ENCODE measurements at places on chromosomes 11 and 22.

- peak; percentile 75 for DNase-seq
Observed at GRCh38 chr11:126355324-126355925, at the start of gene ST3GAL4. Gene ST3GAL4, plus strand, starts transcription at chr11:126355686. Its CDS starts 50,470 bp downstream, at chr11:126406156.

- no peak for DNase-seq
Observed at GRCh38 chr11:125182573-125182972, 18.0 kb downstream of the PKNOX2 start.

GRCh38 chr22:47918276-47918921, 1155.9 kb downstream of the TBC1D22A start:
- no peak for DNase-seq

DNA sequence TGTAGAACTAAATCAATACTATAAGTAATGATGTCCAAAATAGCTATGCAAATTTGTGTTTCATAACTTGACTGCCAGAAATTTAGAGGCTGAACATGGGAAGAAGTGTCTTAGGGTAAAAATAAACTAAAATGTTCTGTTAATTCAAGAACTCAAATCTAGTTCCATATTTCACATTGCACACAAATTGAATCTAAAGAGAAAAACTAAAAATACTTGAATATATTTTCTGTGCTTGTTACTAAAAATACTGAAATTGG, 43.5 kb downstream of the FANCF start:
- DNase-seq: no peak

GRCh38 chr11:93489841-93490240, 53.4 kb downstream of the SMCO4 start:
- DNase-seq: no peak

GRCh38 chr11:102316346-102316904, 859 bp upstream of the BIRC3 start:
- DNase-seq: no peak

DNA sequence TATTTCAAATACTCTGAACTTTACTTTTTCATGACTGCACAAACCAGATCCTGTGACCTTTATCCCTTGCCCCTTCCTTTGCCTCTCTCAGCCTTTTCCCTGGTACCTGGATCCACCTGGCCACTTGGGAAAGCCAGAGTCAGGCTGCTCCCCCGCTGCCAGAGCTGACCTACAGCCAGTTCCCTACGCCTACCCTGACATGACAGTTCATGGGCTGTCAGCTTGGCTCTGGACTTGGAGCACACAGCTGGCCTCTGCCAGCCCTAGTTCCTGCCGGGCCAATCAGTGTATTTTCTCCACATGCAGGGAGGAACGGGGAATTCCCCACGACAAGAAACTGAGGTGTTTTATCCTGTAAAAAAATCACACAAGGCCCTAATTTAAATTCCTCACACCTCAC, 382.6 kb downstream of the INSC start:
- DNase-seq: no peak

DNA sequence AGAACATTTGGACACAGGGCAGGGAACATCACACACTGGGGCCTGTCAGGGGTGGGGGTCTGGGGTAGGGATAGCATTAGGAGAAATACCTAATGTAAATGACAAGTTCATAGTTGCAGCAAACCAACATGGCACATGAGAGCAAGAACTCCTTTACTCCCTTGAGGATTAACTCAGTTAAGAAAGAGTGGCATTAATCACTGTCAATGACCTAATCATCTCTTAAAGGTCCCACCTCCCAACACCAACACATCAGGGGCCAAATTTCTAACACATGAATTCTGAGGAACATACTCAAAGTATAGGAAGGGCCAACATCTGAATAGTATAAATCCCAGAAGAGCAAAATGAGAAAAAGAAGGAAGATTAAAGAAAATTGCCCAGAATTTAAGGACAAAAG, 272.9 kb downstream of the SWAP70 start:
- DNase-seq: no peak

DNA sequence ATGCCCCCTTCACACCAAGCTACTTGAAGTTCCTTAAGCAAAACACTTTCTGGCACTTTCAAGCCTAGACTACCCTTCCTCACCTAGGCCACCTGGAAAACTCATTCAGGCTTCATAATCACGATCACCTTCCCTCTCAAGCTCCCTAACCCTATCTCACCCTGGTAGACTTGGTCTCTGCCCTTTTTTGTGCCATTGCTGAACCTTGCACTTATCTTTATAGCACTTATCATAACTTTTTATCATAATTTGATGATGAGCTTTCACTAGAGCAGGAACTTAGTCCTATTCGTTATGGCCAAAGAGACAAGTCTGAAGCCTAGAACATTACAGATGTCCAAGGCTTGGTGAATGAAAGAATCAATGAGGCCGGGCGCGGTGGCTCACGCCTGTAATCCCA, 5.5 kb downstream of the SLC35F2 start:
- DNase-seq: no peak

DNA sequence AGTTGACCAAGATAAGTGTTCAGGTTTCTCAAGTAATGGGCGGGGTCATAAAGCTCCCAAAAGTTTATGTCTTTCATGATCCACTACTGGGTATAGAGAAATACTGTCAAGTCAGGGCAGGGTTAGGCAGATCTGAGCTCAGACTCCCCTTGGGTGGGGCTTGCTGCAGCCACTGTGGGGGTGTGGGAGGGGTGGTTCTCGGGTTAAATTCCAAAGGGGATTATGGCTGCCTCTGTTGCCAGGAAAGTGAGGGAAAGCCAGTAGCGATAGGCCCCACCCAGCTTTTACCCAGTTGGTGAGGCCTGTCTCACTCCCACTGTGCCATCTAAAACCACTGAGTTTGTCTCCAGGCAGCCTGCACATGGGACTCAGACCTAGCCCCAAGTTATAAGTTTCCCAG, 37.8 kb downstream of the DLG2 start:
- no peak for DNase-seq

GRCh38 chr22:26828311-26828710, 170.9 kb downstream of the MIAT start:
- DNase-seq: no peak

DNA sequence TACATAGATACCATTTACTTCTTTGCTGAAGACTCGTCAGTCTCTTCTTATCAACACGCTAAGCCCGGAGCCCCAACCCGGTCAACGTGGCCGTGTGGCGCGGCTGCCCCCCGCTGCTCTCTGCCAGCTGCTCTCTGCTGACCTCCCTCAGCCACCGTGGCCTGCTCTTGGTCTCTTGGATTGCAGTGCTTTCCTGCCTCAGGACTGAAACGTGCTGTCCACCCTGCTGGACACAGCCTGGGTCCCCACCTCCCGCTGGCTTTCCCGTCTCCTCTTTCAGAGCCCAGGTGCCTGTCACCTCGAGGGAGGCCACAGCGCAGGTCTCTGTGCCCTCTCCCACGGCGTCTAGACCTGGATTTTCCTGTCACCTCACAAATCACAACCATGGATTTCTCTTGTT, 388.1 kb upstream of the B3GAT1 start:
- no peak for DNase-seq

DNA sequence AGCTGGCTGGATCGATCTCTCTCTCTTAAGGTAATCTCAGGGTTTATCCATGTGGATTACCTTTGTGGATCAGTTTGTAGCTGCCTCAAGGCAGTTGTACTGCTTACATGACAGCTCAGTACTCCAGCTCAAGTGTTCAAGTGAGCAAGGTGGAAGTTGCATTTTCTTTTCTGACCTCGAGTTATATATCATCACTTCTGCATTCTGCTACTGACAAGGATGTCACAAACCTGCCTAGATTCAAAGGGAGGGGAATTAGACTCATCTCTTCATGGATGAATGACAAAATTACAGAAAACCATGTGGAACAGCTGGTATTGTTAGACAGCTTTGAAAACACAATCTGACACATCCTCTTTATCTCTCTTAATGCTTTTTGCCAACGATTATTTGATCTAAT, 6.1 kb upstream of the TCN2 start:
- no peak for DNase-seq

DNA sequence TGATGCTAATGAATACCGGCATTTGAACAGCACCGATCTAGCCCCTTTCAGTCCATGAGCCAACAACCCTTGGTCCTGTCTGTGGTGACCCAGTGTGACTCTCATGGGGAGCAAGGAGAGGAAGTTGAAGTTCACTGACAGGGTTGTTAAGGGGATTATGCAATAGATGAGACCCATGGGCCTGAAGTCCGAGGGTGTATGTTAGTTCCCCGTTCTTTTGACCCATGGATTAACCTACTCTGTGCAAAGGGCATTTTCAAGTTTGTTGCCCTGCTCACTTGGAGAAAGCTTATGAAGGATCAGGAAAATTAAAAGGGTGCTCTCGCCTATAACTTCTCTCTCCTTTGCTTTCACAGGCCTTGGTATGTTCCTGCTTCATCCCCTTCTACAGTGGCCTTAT, 4.9 kb downstream of the PNPLA3 start:
- DNase-seq: no peak

GRCh38 chr11:77167791-77168190, 39.7 kb downstream of the MYO7A start:
- DNase-seq: no peak

Measured in fibroblast of gingiva (primary cell).